Renal pelvis (tissue), 12 donors: ENCODE measurements at places on chromosomes 16 and 17.

GRCh38 chr17:82436601-82437324, 13.8 kb downstream of the CYBC1 start:
- no peak for DNase-seq

DNA sequence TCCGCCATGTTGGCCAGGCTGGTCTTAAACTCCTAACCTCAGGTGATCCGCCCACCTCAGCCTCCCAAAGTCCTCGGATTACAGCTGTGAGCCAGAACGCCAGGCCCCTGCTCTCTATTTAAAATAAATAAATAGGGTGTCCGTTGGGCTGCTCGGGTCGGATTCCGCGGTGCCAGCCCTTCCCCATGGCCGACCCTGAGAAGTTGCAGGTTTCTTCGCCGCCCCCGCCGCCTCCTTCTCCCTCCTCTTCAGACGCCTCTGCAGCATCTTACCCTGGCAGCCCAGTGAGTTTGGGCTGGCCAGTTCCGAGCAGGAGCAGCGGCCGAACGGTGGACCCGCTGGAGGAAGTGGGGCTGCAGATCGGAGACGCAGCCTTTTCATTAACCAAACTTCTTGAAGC, 1.7 kb upstream of the LUC7L start:
- DNase-seq = no peak

- DNase-seq = peak; percentile 57
These were observed 203.7 kb upstream of the COX10 start for GRCh38 chr17:13865650-13866049.

- no peak for DNase-seq
These were observed 36.2 kb downstream of the COG7 start for GRCh38 chr16:23416816-23417215.

- DNase-seq = no peak
These were observed 34.9 kb upstream of the ARL4D start for GRCh38 chr17:43363926-43364285.
